ENCODE measurements at places on chromosomes 7 and 10.

- DNase-seq = no peak
Observed at GRCh38 chr10:121063744-121064143, 212.6 kb downstream of the WDR11 start.

- DNase-seq = no peak
Observed at GRCh38 chr7:27688646-27689045, 26.0 kb upstream of the HIBADH start.

GRCh38 chr10:72254813-72255568 is 18.7 kb upstream of the DDIT4 start:
- DNase-seq = no peak

- no peak for DNase-seq
Observed at GRCh38 chr7:27967639-27968038, 213.0 kb downstream of the JAZF1 start.

GRCh38 chr7:143002106-143002505 is 24.8 kb downstream of the OR9A2 start:
- no peak for DNase-seq

GRCh38 chr10:91907033-91907594 is 2.2 kb downstream of the FGFBP3 start:
- DNase-seq = no peak

- no peak for DNase-seq
Observed at GRCh38 chr10:3655528-3655927, 129.5 kb downstream of the KLF6 start.

- no peak for DNase-seq
Observed at GRCh38 chr7:83691095-83691494, 42.2 kb upstream of the SEMA3E start.

GRCh38 chr7:121419201-121420148 is 23.4 kb upstream of the FAM3C start:
- no peak for DNase-seq

GRCh38 chr10:102831322-102832071 is 5.7 kb downstream of the CYP17A1 start:
- no peak for DNase-seq

GRCh38 chr10:70773965-70774809 is 11.0 kb downstream of the TBATA start:
- DNase-seq = no peak

GRCh38 chr7:46764100-46764936 is 817.6 kb downstream of the TNS3 start:
- DNase-seq = no peak

DNA sequence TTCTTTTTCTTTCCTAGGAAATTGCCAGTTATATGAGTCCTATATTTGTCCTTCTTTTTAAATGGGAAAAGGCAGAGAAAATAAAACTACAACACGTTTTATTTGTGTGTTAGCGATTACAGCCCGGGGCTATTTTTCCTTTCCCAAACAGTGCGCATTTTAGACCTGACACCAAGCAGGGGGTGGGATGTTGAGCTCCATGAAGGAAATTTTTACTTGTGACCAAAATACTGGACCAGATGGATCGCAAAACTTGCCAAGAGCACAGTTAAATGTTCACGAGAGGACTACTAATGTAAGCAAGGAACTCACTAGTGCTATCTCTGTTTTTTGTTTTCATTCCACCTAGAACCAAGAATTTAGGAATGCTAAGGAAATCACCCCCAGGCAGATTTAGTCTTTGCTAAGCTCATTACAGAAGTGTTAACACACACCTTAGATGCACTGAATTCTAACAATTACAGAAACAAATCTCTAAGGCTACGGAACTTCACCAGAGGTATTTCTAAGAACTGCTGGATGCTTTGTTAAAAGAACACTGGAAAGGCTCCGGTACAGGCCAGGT is 114.8 kb downstream of the JAZF1 start:
- DNase-seq = no peak

- no peak for DNase-seq
Observed at GRCh38 chr7:31853380-31853779, 166.4 kb downstream of the PPP1R17 start.

DNA sequence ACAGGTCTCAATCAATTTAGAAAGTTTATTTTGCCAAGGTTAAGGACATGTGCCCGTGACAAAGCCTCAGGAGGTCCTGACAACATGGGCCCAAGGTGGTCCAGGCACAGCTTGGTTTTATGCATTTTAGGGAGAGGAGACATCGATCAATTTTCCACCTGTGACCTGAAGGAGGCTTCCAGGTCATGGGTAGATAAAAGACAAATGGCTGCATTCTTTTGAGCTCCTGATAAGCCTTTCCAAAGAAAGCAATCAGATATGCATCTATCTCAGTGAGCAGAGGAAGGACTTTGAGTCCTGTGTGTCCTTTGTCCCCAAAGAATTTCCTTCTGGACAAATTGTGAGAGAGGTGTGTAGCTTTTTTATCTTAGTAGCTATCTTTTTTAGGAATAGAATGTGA is 15.8 kb downstream of the LRRC72 start:
- no peak for DNase-seq

DNA sequence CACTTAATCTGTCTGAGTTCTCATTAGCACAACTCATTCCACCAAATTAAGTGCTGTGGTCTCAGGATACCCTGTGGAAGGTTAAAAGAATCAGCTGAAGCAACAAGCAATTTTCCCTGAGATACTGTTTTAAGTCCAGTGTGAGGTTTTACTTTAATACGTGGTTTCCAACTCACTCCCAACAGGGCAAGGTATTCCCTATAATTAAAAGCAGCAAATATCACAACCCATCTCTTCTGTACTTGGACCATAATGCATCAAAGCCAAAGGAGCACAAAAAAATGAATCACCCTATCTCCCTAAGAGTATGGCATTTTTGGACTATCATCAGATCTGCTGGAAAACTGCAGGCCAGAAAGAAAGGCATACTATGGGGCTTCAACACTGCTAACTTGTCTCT is 4.9 kb downstream of the CADPS2 start:
- DNase-seq = no peak

DNA sequence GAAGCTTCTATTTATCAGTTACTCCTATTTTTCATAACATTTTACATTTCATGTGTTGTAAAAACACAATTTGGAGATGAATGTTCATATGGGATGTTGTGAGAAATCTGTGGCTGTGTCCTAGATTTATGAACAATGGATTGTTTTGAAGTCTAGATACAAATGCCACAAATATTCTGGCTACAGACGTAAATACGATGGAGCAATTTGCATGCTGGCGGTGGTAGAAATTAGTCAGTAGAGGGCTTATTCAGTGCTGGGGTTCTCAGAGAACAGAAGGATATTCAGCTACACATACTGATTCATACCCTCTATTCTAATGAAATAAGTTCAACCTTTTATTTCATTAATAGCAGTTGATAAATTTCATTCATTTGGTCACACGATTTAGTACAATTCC is 48.8 kb downstream of the PLPP4 start:
- no peak for DNase-seq

GRCh38 chr7:151876899-151877777 is at the start of gene PRKAG2:
PRKAG2 (minus strand) TSS chr7:151877115; CDS start chr7:151876620, 495 bp downstream.
- DNase-seq = peak; percentile 50

- no peak for DNase-seq
Observed at GRCh38 chr7:20491284-20491683, 124.2 kb upstream of the ABCB5 start.

GRCh38 chr7:149854611-149855360 is 16.6 kb downstream of the ZNF862 start:
- DNase-seq = no peak

GRCh38 chr7:90188281-90188680 is 23.3 kb upstream of the STEAP2 start:
- DNase-seq = no peak

GRCh38 chr10:132634241-132634946 is 96.8 kb downstream of the INPP5A start:
- DNase-seq = no peak

DNA sequence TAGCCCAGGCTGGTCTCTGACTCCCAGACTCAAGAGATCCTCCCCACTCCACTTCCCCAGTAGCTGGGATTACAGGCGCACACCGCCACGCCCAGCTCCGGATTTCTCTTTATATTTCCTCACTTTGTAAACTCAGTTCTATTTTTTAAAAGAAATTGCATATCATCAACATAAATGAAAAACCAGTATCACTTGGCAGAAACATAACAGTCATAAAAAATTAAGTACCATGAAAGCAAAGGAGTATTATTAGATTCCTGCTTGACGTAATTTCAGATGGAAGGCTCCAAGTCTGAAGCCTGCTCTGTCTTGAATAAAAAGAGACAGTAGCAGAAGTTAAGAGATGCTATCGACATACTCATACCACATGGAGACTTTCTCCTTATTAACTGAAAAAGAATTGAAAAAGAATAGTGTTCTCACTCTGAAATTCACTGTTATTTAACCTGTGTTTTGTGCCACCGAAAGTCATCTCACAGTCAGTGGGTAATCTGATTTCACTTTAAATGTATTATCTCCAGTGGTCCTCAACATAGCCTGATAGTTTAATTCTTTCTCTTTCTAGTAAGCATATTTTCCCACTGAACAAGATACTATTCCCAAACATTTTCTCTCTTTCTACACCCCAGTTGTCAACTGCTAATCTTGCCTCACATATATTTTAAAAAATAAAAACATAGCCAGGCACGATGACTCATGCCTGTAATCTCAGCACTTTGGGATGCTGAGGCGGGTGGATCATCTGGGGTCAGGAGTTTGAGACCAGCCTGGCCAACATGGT is 40.3 kb upstream of the ADRB1 start:
- DNase-seq = no peak

DNA sequence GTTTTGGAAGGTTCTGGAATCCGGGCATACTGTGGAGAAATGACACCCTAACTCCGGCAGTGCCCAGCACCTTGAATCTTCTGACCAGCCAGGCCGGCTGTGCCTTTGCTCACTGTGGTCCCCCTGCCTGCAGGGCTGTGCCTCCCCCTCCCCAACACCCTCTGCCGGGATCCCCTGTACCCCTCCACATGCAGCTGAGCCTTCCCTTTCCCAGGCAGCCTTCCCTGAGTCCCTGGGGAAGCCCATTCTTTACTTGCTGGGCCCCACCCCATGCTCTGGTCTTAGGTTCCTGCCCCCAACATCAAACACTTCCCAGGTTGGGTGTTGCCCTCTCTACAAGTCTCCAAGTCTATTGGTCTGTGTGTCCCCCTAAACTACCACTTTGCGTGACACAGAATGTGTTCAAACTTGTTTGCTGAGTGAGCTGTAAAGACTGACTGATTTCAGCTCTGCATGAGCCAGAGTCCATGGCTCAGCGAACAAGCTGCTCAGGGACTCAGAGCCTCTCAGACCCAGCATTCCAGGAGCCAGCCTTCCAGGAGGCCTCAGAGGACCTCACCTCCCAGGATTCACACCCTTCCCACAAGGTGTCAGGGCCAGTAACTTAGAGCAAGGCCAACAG is 31.6 kb downstream of the CALML5 start:
- no peak for DNase-seq

DNA sequence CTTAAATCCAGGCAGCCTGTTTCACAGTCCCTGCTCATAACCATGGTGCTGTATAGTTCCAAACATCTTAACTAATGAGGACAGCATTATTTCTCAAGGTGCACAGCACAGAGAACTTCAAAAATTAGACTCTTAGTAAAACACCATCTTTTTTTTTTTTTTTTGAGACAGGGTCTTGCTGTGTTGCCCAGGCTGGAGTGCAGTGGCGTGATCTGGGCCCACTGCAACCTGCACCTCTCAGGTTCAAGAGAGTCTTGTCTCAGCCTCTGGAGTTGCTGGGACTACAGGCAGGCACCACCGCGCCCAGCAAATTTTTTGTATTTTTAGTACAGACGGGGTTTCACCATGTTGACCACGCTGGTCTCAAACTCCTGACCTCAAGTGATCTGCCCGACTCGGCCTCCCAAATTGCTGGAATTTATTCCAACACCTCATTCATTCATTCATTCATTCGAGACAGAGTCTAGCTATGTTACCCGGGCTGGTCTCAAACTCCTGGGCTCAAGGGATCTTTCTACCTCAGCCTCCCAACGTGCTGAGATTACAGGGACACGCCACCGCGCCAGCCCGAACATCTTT is 507 bp upstream of the TMEM254 start:
- DNase-seq = no peak

DNA sequence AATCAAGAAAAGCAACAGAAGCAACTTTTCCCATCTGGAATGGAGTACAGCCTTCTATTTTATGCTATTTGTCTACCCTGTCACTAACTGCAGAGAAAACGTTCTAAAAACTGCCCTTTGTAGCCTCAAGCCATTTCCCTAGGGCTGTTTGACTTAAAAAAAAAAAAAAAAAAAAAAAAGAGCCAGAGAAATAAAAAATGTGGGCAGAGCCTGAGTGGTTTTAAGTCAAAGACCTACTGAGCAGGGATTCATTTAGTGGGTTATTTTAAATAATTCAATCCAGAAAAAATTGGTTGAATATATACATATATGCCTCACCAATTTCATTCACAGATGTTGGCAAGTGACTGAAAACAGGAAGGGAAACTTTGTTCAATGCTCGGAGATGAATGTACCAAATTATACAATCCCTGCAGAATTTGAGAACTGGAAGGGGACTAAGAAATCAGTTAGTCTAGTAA is 75.2 kb downstream of the PPP1R3C start:
- no peak for DNase-seq

DNA sequence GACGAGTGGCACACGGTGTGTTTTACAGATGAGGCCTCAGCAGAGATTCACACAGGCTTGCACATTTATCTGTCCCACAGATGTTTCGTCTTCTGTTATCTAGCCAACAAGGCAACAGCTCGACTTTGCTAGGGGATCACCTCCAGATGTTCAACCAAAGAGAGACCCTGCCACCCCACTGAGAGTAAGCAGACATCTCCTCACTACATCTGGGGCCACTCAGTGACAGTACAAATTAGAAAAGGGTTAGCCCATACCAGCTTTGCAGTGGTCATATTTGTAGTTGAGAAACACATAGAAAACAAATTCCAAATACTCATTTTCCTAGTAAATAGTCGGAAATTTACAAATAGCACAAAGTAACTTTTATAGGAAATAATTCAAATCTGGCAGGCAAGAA is 164.2 kb downstream of the HDAC9 start:
- no peak for DNase-seq

GRCh38 chr7:104998040-104998752 is 15.8 kb upstream of the KMT2E start:
- no peak for DNase-seq

GRCh38 chr7:87615197-87615596 is 13.0 kb upstream of the RUNDC3B start:
- no peak for DNase-seq

DNA sequence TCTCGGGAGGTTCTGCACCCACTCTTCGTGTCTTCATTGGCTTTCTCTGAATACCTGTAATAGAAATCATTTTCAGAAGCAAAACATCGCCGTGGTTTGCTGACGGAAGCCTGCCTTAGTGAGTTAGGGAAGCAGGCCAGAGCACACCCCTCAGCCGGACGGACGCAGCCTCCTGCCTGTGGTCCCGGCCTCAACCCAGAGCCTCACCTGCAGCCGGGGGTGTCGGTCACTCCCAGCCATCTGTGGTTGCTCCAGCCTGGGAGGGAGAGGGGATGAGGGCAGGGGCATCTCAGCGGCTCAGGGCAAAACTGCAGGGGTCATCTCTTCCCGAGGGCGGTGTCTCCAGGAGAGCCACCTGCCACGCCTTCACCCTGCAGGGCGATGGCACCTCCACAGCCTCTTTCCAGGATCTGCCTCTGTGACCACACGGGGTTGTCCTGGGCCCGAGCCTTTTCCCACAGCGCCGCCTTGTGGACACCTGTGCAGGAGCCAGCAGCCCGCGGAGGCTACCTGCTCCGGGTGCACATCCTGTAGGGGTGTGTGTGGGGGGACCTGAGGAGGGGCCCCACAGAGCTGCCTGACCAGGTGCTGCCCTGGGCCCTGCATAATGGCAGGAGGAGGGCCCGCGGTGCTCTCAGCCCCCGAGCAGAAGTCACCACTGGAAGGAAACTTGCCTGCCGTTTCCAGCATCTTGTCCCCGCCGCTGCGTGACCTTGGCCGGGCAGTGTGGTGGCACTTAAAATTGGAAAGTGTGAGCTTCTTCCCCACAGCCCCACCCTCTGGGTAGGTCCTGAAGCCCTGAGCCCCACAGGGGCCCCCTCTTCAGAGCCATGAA is 21.6 kb upstream of the AP5Z1 start:
- DNase-seq = peak; percentile 67

Measured in stimulated activated CD4-positive, alpha-beta T cell treated with anti-CD3 and anti-CD28 coated beads, Interleukin-1b, Interleukin-23, amount 100 ng/mL, for 1 hour (primary cell).